ENCODE measurements at places on chromosomes 7 and 10.
A peak's percentile ranks its signal among the peaks of the same experiment; 100 is the strongest.

GRCh38 chr7:22588351-22588750 is 88.4 kb upstream of the STEAP1B start:
- H3K27ac ChIP-seq, result no peak overlapping the region
- H3K4me3 ChIP-seq, result no peak overlapping the region
- H3K4me1 ChIP-seq, result peaks cover 24% of the 10 kb centered on the region

- DNase-seq, result no peak
- H3K27ac ChIP-seq, result peak overlapping the region; percentile 63
- no peak overlapping the region for H3K4me3 ChIP-seq
- no peaks in the 10 kb centered on the region for H3K27me3 ChIP-seq
- H3K4me1 ChIP-seq, result peaks cover 15% of the 10 kb centered on the region
- H3K36me3 ChIP-seq, result peaks cover 48% of the 10 kb centered on the region
Observed at GRCh38 chr7:66150471-66150870, 35.8 kb downstream of the CRCP start.

DNA sequence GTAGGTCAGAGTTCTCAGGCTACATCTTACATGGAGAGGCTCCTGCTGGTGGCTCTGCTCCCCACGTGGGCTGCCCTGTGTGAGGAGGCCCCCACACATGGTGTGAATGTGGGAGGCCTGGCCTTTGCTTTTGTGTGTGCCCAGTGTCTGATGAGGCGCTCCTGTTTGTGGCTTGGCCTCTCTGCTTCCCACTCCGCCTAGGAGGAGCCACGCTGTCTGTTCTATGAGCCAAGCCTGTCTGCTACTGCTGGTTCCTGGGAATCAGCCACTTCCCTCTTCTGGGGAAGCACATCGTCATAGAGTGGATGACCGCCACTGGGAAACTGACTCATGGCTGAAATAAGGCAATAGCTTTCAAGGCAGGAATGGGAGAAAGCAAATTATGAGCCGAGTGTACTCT is 87.1 kb downstream of the CYP26A1 start:
- no peaks in the 10 kb centered on the region for H3K36me3 ChIP-seq
- no peak for DNase-seq
- no peaks in the 10 kb centered on the region for H3K4me1 ChIP-seq
- H3K27me3 ChIP-seq, result peaks cover 8% of the 10 kb centered on the region
- H3K4me3 ChIP-seq, result no peak overlapping the region
- H3K27ac ChIP-seq, result no peak overlapping the region

GRCh38 chr7:3241686-3242258 is 59.3 kb upstream of the SDK1 start:
- no peak overlapping the region for H3K4me3 ChIP-seq
- no peak for DNase-seq
- H3K27ac ChIP-seq, result no peak overlapping the region
- H3K27me3 ChIP-seq, result no peaks in the 10 kb centered on the region
- H3K36me3 ChIP-seq, result no peaks in the 10 kb centered on the region

- H3K4me3 ChIP-seq, result no peak overlapping the region
- H3K27ac ChIP-seq, result no peak overlapping the region
- no peaks in the 10 kb centered on the region for H3K4me1 ChIP-seq
- H3K27me3 ChIP-seq, result no peaks in the 10 kb centered on the region
- no peak for DNase-seq
Observed at GRCh38 chr7:74039337-74039736, 11.4 kb downstream of the ELN start.

DNA sequence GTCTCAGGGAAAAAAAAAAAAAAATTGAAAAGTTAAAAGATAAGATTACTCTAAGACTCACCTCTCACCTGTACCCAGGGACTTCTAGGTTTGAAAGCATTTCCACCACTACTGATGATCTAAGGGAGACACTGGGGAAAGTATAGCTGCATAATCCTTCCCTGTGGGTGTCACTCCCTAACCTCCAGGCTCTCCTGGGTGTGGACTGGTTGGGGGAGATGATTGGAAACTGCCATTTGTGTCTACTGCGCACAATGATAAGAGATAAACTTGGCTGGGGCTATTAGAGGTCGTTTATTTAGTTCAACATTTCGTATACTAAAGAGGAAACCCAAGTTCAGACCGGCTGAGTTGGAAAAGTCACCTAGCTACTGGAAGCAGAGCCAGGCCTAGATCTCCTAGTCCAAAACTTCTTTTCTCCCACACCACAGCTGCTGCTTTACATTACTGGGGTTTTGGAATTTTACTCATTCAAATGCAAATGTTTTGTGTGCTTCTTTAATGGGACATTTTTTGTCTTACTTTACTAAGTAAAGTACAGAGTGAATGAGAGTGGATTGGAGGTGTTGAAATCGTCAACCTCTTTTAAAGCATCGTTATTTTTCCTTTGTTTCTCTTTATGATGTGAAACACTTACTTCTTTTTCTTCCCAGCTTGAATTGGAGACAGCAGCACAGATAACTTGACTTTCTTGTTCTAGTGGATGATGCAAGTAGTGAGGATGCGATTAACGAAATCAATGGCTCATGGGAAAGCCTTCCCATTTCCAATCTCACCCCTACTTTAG is 22.3 kb upstream of the SEC61G start:
- peaks cover 7% of the 10 kb centered on the region for H3K27me3 ChIP-seq
- no peak overlapping the region for H3K27ac ChIP-seq
- no peaks in the 10 kb centered on the region for H3K4me1 ChIP-seq
- DNase-seq, result no peak
- H3K4me3 ChIP-seq, result no peak overlapping the region

DNA sequence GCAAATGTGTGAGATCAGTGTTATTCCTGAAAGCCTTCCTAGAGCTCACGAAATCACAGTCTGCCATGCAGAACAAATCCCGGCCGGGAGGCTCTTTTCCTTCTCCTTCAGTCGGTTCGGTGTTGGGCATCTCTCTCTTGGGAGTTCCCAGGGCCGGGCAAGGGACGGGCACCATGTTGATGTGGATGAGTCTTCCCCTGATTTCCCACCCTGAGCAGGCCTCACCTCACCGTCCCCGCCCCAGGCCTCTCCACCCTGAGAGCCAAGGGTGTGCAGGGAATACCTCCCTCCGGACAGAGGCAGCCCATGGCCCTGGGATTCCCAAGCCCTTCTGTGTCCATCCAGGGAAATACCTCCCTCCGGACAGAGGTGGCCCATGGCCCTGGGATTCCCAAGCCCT is 28.0 kb upstream of the DIP2C start:
- peaks cover 5% of the 10 kb centered on the region for H3K27me3 ChIP-seq
- no peaks in the 10 kb centered on the region for H3K36me3 ChIP-seq
- DNase-seq, result no peak
- no peaks in the 10 kb centered on the region for H3K4me1 ChIP-seq

DNA sequence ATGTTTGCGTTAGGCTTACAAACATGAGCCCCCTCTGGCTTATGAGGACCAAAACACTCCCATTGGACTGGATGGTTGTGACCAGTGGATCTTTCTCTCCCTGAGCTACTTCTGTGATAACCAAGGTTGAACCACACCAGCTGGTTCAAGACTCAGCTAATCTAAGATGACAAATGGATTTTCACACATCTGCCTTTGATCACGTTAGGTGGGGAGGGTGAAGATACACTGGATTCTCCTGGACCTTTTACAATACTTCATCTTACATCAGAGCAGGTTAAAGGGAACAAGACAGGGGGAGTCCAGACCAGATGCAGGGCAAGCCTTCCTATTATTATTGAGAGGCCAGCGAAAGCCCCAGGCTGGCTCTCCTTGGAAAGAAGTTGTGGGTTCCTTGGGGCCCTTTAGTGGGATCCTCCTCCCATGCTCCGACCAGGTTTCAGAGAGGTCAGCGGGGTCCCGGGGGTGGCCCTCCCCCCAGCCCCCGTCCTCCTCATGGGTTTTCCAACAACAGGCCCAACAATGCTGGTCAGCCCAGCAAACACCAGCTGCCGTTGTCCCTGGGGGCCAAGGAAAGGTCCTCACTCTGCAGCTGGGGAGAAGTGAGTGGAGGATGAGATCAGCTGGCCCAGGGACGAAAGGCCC is 2.8 kb downstream of the GFRA1 start:
- no peak for DNase-seq
- H3K36me3 ChIP-seq, result peaks cover 1% of the 10 kb centered on the region
- peaks cover 7% of the 10 kb centered on the region for H3K4me1 ChIP-seq
- H3K27ac ChIP-seq, result no peak overlapping the region
- no peak overlapping the region for H3K4me3 ChIP-seq

DNA sequence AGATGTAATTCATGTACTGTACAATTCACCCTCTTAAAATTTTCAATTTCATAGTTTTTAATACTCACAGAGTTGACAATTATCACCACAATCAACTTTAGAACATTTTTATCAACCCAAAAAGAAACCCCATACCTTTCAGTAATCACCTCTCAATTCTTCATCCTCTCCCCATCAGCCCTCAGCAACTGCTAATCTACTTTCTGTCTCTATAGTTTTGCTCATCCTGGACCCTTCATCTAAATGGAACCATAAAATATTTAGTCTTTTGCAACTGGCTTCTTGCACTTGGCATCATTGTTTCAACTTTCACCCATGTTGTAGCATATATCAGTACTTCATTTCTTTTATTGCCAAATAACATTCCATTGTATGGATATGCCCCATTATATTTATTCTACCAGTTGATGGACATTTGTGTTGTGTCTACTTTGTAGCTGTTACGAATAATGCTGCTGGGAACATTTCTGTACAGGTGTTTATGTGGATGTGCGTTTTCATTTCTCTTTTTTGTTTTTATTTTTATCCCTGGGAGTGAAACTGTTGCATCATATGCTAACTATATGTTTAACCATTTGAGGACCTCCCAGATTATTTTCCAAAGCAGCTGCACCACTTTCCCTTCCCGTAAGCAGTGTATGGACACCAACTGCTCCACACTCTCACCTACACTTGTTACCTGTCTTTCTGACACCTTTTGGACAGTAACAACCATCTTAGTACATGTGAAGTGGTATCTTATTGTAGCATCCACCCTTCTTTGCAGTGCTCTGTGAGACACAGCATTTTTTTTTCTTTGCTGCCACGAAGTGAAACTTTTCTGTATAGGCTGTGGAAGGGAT is 65.4 kb upstream of the APBB1IP start:
- H3K36me3 ChIP-seq, result no peaks in the 10 kb centered on the region
- H3K27me3 ChIP-seq, result peaks cover 17% of the 10 kb centered on the region
- H3K27ac ChIP-seq, result no peak overlapping the region
- no peak overlapping the region for H3K4me3 ChIP-seq
- no peaks in the 10 kb centered on the region for H3K4me1 ChIP-seq

- no peaks in the 10 kb centered on the region for H3K27me3 ChIP-seq
- no peak overlapping the region for H3K4me3 ChIP-seq
- no peak overlapping the region for H3K27ac ChIP-seq
- DNase-seq, result no peak
- H3K36me3 ChIP-seq, result no peaks in the 10 kb centered on the region
- peaks cover 2% of the 10 kb centered on the region for H3K4me1 ChIP-seq
Observed at GRCh38 chr10:102850025-102850518, 4.0 kb upstream of the BORCS7 start.

- no peak overlapping the region for H3K27ac ChIP-seq
- DNase-seq, result no peak
- H3K36me3 ChIP-seq, result no peaks in the 10 kb centered on the region
- peaks cover 5% of the 10 kb centered on the region for H3K27me3 ChIP-seq
Observed at GRCh38 chr7:29486191-29486700, 77.4 kb upstream of the PRR15 start.

DNA sequence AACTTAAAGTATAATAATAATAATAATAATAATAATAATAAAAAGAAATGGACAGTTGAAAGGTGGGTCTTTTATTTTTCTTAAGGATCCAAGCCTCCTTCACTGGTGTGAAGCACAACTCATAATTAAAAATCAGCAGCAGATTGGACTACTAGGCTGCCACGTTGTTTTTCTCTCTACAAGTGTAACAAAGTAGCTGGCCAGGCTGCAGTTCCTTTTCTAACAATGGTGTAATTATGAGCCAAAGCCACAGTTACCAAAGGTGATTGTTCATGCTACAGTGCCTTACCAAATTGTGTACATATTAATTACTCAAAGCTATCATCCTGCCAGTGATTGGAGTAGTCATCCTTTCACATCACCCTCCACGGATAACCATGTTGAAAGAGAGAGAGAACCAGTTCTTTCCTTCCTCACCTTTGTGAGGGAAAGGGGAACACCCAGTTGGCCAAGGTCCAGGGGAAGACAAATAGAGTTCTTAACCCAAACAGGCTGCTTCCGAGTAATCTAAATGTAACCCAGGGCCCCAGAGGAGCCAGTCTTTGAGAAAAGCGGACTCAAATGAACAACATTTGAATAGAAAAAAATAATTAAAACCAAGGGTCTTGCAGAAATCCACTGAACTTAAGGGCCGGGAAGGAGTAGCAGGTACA is 86.3 kb upstream of the NPS start:
- H3K4me1 ChIP-seq, result no peaks in the 10 kb centered on the region

DNA sequence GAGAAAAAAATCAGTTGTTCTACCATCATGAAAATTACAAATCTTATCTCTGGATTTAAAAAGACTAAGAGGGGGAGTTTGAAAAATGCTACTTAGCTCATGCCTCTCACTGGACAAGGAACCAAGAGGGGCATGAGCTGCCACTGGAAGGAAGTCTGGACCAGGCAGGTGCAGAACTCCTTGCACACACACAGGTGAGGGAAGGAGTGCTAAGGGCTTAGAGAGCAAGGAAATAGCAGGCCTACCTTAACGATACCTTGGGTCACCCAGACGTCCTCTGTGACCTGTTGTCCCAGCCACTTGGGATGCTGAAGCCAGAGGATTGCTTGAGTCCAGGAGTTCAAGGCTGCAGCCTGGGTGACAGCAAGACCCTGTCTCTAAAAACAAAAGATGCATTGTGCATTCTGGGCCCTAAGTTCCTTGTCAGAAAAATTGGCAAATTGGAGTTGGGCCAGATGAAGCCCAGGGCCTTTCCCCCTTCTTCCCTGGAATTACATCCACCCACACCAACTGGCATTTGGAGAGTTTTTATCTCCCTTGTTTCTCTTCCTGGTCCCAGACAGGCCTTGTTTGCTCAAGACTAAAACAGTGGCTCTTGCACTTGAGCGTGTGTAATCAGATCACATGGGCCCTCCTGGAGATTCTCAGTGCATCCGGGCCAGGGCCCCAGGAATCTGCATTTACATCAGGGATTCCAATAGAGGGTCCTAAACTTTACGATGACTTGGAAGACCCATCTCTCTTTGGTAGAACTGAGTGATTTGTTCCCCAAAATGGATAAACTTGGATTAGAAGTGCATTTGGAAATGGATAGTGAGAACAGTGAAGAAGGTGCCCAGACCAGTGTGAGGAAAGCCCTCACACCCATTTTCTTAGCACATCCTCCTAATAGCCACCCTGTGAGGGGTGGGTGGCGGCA is 3.0 kb downstream of the DDIT4 start:
- H3K27ac ChIP-seq, result peak overlapping the region; percentile 93
- peak overlapping the region; percentile 93 for H3K4me3 ChIP-seq
- no peaks in the 10 kb centered on the region for H3K27me3 ChIP-seq
- H3K4me1 ChIP-seq, result peaks cover 47% of the 10 kb centered on the region
- peaks cover 30% of the 10 kb centered on the region for H3K36me3 ChIP-seq

DNA sequence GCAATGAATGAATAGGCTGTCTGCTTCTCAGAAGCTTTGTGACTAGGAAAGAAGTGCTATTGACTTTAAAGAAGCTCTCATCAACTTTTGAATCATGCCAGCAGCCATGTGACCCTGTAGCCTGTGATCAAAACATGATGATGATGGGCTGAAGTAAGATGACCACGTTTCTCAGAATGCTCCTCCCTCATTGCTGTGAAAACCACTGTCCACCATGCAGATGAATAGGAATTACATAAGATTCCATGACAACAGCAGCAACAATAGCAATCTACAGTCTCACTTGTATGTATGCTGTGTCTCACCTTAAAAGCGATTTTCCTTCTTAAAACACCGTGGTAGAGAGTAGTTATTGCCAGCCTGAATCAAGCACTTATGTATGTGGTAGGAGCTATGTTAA is 228.4 kb downstream of the TRIL start:
- no peak overlapping the region for H3K4me3 ChIP-seq
- peaks cover 2% of the 10 kb centered on the region for H3K4me1 ChIP-seq
- H3K27me3 ChIP-seq, result peaks cover 7% of the 10 kb centered on the region
- no peaks in the 10 kb centered on the region for H3K36me3 ChIP-seq
- no peak for DNase-seq

Data from activated naive CD8-positive, alpha-beta T cell treated with anti-CD3 and anti-CD28 coated beads, Interleukin-2, amount 10 ng/mL, durations not matched to agents 7 days and 5 days (primary cell).